Breast epithelium (tissue), 4 donors: ENCODE measurements at places on chromosomes 2 and 18. TPM values are rescaled to one million over a fixed set of nuclear protein-coding genes. Genes with fewer than 3 reads are reported as not detected.

- DNase-seq = no peak
Measured at GRCh38 chr2:30775833-30776232, 31.4 kb downstream of the CAPN13 start.

DNA sequence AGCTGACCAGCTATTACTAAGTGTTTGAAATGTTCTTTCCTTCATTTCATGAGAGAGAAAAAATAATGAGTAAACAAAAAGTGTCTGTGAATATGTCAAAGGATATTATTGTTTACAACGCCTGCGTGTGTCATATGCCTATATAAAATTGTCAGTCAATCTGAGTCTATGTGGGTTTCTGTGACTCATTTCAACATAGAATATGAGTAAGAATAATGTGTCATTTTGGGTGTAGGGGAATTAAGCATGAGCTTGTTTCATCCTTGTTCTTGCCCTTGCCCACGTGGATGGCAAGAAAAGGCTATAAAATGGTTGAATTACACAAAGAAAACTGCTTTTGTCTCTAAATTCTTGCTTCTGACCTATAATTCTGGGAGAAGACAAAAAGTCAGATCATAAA, 466.0 kb downstream of the PTH2R start:
- no peak for DNase-seq

DNA sequence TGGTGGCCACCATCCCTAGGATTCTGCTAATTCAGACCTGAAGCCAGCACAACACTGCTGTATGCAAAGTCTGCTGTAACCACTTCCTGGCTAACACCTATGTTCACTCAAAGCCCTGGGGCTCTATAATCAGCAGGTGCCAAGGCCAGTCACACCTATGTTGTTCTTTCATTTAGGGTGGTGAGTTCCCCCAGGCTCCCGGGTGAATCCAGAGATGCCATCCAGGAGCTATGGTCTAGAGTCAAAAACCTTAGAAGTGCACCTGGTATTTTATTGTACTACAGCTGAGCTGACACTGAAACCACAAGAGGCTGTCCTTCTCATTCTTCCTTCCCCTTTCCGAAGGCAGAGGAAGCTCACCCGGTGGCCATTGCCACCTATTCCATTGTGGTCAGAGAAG, 46.2 kb upstream of the CCDC141 start:
- DNase-seq = no peak

DNA sequence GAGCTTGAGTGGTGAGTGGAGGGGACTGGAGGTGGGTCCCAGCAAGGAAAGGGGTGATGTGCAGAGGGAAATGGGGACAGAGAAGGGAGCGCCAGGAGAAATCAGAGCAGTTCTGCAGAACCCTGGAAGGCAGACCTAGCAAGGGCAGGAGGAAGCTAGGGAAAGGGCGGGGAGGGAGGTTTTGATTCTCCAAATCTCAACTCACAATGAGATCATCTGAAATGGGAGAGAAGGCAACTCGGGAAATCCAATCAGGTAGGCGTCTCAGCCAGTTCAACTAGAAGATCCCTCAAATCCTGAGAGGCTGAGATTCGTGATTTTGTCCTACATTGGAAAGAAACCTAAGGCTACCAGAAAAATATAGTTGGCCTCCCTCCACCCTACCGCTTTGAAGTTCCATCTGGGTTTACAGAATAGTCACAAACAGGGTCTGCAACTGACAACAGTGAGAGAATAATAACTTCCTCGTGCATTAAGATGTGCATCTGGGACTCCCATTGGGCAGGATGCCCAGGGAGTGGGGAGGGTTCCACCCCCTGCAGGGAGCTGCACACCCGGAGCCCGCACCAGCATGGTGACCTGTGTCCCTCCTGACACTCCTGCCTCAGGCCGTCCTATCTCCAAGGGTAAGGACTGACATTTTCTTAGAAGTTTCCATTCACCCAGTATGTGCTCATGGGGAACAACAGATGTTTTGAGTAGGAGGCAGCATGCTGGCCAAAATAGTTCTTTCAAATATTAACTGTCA, 113.3 kb upstream of the ODC1 start:
- no peak for DNase-seq

- no peak for DNase-seq
Measured at GRCh38 chr2:10537522-10538199, 89.5 kb upstream of the ODC1 start.

DNA sequence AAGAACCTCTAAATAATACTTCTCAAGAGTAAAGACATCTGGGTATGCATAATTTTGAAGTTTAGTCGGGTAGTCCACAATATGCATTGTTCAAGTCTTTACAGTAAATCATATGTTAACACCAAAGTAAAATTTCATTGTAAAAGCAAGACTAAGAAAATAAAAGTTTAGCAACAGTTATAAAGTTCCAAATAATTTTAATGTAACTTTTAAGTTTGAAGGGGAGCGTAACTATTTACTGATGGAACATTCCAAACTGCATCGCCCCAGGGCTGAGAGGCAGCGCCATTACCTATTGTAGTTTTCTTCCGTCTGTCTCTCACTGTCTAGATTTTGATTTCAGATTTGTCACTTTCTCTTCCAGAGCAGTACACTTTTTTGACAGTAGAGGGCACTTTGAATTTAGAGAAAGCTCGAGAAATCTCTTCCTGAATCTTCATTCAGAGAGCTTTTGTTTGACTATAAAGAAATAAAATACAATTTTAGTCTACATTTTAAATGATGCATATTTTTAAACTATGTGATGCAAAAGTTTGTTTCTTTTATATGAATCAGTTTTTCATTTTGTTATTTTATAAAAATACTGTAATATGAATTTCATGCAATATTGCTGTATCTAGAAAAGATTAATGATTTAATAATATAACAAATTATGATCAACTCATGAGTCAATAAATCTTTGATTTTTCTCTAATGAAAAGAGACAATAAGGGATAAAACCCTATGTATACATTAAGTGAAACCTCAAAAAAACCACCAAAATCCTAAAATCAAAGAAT, 389.8 kb downstream of the FIGN start:
- DNase-seq = no peak

DNA sequence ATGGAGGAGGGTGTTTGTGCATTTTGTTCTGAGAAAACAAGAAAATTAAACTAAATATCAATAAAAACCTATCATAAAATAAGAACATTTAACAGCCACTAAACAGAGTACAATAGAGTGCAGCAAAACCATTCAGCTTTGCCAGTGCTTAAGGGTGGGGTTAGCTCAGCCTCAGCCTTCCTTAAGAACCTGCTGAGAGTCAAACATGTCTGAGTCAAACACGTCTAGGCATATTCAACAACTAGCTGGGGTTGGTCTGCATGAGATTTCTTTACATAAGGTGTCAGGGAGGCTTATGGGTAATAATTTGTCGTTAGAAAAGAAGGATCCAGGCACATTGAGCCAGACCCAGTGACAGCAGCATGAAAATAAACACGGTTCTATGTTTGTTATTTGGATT, 298.2 kb downstream of the SP3 start:
- no peak for DNase-seq

Gene STAT4
- 3.6 TPM for total RNA-seq

Gene XDH
- total RNA-seq = 0.16 TPM

Gene PJVK
- total RNA-seq = 5.2 TPM

Gene IL36A
- not detected for total RNA-seq

Gene IL36B
- not detected for total RNA-seq

Gene STARD6
- not detected for total RNA-seq
